ENCODE measurements at places on chromosomes 16 and 17.

GRCh38 chr17:52790359-52790955 lies 631.9 kb upstream of the CA10 start:
- DNase-seq = no peak

DNA sequence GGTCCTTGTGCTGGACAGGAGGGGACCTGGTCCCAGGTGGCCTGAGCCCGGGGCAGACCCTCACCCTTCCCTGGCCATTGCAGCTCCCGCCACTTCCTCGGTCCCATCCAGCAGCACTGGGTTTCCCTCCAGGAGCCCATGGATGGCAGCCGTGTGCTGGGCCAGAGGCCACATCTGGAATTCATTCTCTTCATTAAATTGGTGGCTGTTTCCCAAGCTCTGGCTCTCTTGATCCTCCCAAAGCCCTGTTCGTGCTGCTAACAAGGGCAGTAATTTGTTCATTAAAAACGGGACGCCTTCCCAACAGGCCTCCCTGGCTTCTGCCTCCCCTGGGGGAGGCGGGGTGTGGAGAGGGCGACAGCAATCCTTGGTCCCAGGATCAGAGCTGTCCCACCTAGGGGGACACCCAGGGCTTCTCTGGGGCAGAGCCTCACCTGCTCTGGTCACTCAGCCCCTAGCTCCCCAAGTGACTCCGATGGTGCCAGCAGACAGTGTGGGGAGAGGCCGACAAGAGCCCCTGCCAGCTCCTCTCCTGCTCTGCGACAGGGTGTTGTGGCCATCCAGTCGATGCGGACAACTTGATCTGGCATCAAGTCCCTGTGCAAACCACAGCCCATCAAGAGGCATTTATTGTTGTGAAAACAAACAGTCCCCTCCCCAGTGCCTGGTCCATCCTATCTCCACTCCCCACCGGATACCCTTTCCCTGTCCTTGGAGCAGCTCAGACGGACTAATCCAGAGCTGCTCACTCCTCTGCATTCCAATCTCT lies 44.0 kb downstream of the SDK2 start:
- DNase-seq = no peak

DNA sequence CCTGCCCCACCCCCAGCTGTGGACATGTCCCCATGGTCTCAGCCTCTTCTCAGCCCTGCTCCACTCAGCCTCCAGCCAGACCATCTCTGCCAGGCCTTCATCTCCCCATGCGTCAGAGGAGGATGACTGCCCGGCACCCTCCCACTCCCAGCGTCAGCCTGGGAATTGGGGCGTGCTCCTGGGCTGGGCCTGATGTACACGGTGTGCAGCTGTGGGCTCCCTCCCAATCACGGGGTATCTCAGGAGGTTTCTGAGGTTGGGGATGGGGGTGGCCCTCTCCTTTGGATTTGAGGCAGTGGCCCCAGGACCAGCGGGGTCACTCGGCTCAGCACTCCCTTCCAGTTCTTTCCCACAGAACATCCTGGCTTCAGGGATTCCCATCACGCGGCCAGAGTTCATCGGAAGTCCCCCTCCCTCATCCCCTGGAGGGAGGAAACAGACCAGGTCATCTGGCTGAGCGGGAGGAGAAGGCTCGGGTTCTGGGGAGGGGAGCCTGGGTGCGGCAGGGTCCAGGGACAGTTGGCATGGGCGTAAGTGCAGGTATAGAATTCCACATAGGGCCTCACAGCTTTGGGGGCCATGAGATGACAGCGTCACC lies 36.9 kb downstream of the SOCS3 start:
- DNase-seq = no peak

- DNase-seq = no peak
Measured at GRCh38 chr17:8451933-8452614, 16.4 kb downstream of the NDEL1 start.

- DNase-seq = peak; percentile 46
Measured at GRCh38 chr16:50718061-50718760, 23.7 kb upstream of the CYLD start.

- peak; percentile 45 for DNase-seq
Measured at GRCh38 chr17:78176548-78177025, 8.2 kb downstream of the SYNGR2 start.

GRCh38 chr17:40498281-40499084 lies 2.9 kb downstream of the TNS4 start:
- peak; percentile 45 for DNase-seq

DNA sequence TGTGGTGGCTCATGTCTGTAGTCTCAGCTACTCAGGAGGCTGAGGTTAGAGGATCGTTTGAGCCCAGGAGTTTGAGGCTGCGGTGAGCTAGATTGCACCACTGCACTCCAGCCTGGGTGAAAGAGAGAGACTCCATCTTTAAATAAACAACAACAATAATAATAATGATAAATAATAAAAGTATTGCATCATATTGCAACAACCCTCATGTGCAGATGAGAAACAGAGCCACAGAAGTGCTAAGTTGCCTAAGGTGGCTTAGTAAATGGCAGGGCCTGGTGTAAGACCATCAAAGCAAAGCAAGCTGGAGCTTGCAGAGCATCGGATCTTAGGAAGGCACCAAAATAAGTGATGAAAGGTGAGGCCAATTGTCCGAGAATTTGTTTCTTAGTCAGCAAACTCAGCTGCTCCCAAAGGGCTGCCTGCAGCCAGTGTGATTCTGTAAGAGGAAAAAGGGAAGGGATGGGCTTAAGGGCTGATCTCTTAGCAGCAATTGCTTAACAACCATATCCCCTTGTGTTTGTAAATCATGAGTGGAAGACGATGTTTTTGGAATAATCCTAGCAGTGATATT lies 45.3 kb upstream of the HS3ST3A1 start:
- no peak for DNase-seq

Measured in EH (cell line).